ENCODE measurements at places on chromosomes 7 and 10.

- no peaks in the 10 kb centered on the region for H3K36me3 ChIP-seq
- no peak overlapping the region for H3K4me3 ChIP-seq
- H3K4me1 ChIP-seq, result no peaks in the 10 kb centered on the region
- no peaks in the 10 kb centered on the region for H3K27me3 ChIP-seq
- DNase-seq, result no peak
- H3K27ac ChIP-seq, result no peak overlapping the region
Measured at GRCh38 chr7:31549611-31550010, 35.7 kb downstream of the ITPRID1 start.

DNA sequence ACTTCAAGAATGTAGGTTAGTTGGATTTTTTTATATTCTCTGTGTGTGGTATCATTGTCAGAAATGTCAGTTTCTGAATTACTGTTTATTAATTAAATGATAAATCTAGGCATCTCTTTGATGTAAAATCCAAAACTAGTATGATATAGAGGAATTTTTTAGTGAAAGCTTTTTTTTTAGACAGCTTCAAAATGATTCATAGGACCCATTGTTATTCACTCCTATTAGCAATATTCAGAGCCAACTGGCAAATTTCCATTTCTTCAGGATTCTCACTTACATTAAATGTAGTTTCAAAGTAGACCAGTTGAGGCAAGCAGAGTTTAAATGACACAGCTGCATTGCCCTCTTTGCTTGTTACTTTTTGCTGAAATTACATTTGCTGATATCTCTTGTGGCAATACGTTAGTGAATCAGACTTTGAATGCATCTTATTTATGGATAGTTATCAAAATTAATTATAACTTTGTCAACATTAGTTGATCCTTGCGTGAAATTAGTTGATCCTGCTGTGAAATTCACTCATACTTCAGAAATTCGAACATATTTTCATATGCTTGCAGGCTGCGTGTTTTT, 20.3 kb downstream of the ZNF277 start:
- no peak for DNase-seq
- no peak overlapping the region for H3K4me3 ChIP-seq
- no peaks in the 10 kb centered on the region for H3K27me3 ChIP-seq
- H3K27ac ChIP-seq, result no peak overlapping the region

- peak; percentile 85 for DNase-seq
- no peaks in the 10 kb centered on the region for H3K27me3 ChIP-seq
- peaks cover 37% of the 10 kb centered on the region for H3K36me3 ChIP-seq
Measured at GRCh38 chr7:132430861-132431822, 145.1 kb downstream of the PLXNA4 start.

- no peak for DNase-seq
Measured at GRCh38 chr10:30823651-30824050, 194.1 kb upstream of the LYZL2 start.

- DNase-seq, result no peak
- no peak overlapping the region for H3K27ac ChIP-seq
- H3K4me1 ChIP-seq, result peaks cover 74% of the 10 kb centered on the region
- H3K27me3 ChIP-seq, result peaks cover 52% of the 10 kb centered on the region
- no peak overlapping the region for H3K4me3 ChIP-seq
Measured at GRCh38 chr7:2718296-2718965, 30.4 kb downstream of the AMZ1 start.

DNA sequence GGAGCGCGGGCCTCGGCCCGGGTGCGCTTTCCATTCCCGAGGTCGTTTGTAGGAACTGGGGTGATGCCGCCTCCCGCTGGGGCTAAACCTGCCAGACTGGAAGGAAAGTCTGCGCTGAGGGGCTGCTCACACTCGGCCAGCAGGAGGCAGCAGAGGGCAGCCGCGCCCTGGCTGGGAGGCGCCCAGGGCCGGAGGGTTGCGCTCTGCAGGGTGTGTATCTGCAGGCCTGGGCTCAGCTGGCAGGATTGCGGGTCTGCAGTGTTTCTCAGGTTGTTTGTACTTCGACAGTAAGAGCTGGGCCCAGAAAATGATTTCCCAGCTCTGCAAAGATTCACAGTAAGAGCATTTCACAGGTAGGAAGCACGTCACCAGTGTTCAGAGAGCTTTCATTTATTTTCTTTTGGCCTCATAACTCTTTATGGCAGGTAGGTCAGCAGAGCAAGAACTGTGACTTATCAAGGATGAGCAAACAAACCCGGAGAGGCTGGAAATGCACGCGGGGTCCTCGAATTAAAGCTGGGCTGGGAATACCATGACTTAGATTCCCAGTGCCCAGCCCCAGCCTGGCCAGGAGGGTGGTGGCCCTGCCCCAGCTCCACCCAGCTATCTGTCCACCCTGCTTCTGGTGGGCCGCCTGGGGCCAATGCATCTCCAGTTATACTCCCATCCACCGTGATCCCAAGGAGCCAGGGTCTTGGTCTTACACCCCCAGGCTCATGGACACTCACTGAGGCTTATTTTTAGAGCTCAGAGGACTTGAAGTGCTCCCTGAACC, 15.2 kb upstream of the PPP2R2D start:
- H3K4me1 ChIP-seq, result peaks cover 7% of the 10 kb centered on the region
- no peak overlapping the region for H3K4me3 ChIP-seq
- H3K27me3 ChIP-seq, result peaks cover 15% of the 10 kb centered on the region
- peak; percentile 86 for DNase-seq
- no peak overlapping the region for H3K27ac ChIP-seq
- no peaks in the 10 kb centered on the region for H3K36me3 ChIP-seq

GRCh38 chr10:16996530-16996964, 133.1 kb downstream of the CUBN start:
- no peaks in the 10 kb centered on the region for H3K36me3 ChIP-seq
- H3K4me3 ChIP-seq, result no peak overlapping the region
- H3K27ac ChIP-seq, result no peak overlapping the region

- H3K36me3 ChIP-seq, result no peaks in the 10 kb centered on the region
- H3K27me3 ChIP-seq, result peaks cover 3% of the 10 kb centered on the region
- no peak overlapping the region for H3K27ac ChIP-seq
- no peak overlapping the region for H3K4me3 ChIP-seq
- H3K4me1 ChIP-seq, result peaks cover 5% of the 10 kb centered on the region
Measured at GRCh38 chr7:50121286-50121685, 28.2 kb upstream of the ZPBP start.

GRCh38 chr7:79615871-79616640, 162.6 kb upstream of the MAGI2 start:
- no peaks in the 10 kb centered on the region for H3K4me1 ChIP-seq
- H3K27ac ChIP-seq, result no peak overlapping the region
- no peaks in the 10 kb centered on the region for H3K27me3 ChIP-seq
- H3K36me3 ChIP-seq, result no peaks in the 10 kb centered on the region

GRCh38 chr7:30521532-30521931, 16.9 kb upstream of the GGCT start:
- H3K4me3 ChIP-seq, result no peak overlapping the region
- H3K27ac ChIP-seq, result no peak overlapping the region
- H3K4me1 ChIP-seq, result no peaks in the 10 kb centered on the region
- no peaks in the 10 kb centered on the region for H3K36me3 ChIP-seq
- no peaks in the 10 kb centered on the region for H3K27me3 ChIP-seq
- no peak for DNase-seq

DNA sequence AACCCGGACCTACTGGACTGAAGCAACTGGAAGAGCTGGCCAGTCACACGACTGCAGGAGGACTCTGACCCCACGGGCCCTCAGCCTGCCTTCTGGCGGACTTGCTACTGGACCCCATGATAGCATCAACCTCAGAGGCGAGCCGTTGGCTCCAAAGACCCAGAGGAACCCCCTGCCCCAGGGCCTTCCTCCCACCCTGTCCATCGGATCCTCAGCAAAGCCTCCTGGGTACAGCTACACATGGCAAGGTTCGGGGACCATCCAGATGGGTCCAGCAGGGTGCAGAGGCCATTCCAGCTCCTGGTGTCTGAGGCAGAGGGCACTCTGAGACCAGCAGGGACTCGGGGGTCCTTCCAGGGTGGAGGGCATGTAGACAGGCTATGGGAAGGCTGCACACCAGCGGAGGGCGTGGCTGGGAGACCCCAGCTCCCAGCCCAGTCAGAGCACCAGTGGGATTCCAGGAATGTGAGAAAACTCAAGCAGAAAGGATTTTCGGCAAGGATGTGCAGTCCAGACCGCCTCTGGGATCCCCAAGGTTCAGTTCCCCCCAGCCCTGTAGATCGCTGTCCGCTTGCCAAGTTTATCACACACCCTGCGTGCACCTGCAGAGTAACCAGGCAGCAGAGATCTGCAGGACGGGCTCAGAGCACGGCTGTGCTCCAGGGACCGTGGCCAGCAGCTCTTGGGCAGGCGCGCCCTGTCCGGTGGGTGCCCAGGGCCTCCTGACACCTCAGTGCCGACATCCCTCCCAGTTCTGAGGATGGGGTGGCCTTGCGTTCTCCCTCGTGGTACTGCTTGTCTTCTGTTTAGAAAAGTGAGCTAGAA, 89.8 kb upstream of the PPP2R2D start:
- H3K4me3 ChIP-seq, result no peak overlapping the region
- no peak for DNase-seq
- no peaks in the 10 kb centered on the region for H3K4me1 ChIP-seq
- no peaks in the 10 kb centered on the region for H3K27me3 ChIP-seq
- H3K27ac ChIP-seq, result no peak overlapping the region

DNA sequence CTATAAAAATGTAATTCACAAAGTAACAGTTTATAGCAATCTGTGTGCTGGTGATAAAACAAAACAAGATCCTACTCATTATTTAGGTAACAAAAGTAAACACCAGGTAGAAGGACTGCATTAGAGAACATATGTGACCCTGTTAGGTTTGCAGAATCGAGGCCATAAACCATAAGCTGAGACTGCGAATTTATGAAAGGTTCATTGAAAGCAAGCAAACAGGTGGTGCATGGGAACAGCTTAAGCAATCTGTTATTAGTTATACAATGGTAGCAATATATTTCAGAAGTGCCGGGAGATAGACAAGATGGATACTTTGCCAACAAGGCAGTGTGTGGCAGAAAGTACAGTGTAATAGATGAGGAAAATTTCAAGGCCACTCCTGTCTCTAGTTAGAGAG, 23.5 kb upstream of the FAM133B start:
- H3K27ac ChIP-seq, result peak overlapping the region; percentile 0
- H3K4me3 ChIP-seq, result no peak overlapping the region
- no peaks in the 10 kb centered on the region for H3K27me3 ChIP-seq
- peaks cover 22% of the 10 kb centered on the region for H3K4me1 ChIP-seq

- H3K27ac ChIP-seq, result peak overlapping the region; percentile 82
- no peak overlapping the region for H3K4me3 ChIP-seq
- peaks cover 26% of the 10 kb centered on the region for H3K4me1 ChIP-seq
- peaks cover 49% of the 10 kb centered on the region for H3K36me3 ChIP-seq
Measured at GRCh38 chr7:158655931-158656441, 48.6 kb downstream of the NCAPG2 start.

- no peaks in the 10 kb centered on the region for H3K4me1 ChIP-seq
- no peaks in the 10 kb centered on the region for H3K27me3 ChIP-seq
- H3K36me3 ChIP-seq, result no peaks in the 10 kb centered on the region
- no peak overlapping the region for H3K27ac ChIP-seq
Measured at GRCh38 chr7:80210400-80210799, 75.8 kb downstream of the GNAI1 start.

DNA sequence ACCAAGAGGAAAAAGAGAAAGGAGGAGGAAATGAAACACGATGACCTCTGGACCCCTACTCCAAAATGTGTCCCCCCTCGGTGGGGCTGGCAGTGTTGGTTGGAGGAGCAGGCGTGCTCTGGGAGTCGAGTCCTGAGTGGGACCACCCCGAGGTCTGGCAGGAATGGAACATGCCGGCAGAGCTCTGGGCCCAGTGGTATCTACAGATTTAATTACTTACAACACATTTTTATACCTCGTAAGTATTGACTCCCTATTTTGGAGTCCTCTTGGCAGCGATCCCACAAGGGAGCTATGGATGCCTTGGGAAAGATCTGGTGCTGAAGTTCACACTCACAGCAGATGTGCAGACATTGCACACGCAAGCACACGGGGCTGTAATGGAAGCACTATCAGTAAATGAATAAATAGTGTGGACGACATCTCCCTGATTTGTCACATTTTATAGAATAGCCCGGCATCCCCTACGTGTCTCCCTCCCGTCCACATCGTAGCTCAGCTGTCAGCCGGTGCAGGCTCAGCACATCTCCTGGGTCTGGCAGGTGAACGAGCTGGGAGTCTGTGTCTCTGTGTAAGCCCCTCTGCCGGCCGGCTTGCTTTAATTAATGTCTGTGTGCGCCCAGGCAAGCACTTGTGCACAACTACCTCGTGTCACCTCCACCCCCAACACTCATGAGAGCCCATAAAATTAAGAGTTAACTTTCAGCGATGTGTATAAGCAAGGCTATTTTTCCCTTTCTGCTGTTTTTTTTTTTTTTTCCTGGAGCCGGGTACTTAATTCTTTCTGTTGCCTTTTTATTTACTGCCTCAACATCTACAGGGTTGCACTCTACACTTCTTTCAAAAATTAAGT, 603.2 kb downstream of the LRMDA start:
- no peak overlapping the region for H3K27ac ChIP-seq
- H3K4me3 ChIP-seq, result no peak overlapping the region
- H3K27me3 ChIP-seq, result no peaks in the 10 kb centered on the region
- no peaks in the 10 kb centered on the region for H3K36me3 ChIP-seq
- DNase-seq, result no peak
- H3K4me1 ChIP-seq, result no peaks in the 10 kb centered on the region

- DNase-seq, result no peak
- H3K4me3 ChIP-seq, result no peak overlapping the region
- no peaks in the 10 kb centered on the region for H3K36me3 ChIP-seq
Measured at GRCh38 chr10:96619120-96619519, 32.3 kb upstream of the TM9SF3 start.

GRCh38 chr10:1183701-1184100, 127.5 kb downstream of the WDR37 start:
- no peaks in the 10 kb centered on the region for H3K4me1 ChIP-seq
- no peak overlapping the region for H3K4me3 ChIP-seq
- H3K36me3 ChIP-seq, result no peaks in the 10 kb centered on the region
- peaks cover 23% of the 10 kb centered on the region for H3K27me3 ChIP-seq
- DNase-seq, result no peak
- H3K27ac ChIP-seq, result no peak overlapping the region

GRCh38 chr7:36644625-36645422, 79.5 kb downstream of the AOAH start:
- no peak overlapping the region for H3K4me3 ChIP-seq
- no peak for DNase-seq

GRCh38 chr10:34185998-34186397, 629.1 kb downstream of the PARD3 start:
- H3K27ac ChIP-seq, result no peak overlapping the region
- H3K36me3 ChIP-seq, result no peaks in the 10 kb centered on the region
- H3K4me3 ChIP-seq, result no peak overlapping the region
- H3K27me3 ChIP-seq, result peaks cover 3% of the 10 kb centered on the region
- no peaks in the 10 kb centered on the region for H3K4me1 ChIP-seq

GRCh38 chr10:122560279-122560804, at the start of gene DMBT1:
DMBT1 (plus strand) TSS chr10:122560754; CDS start chr10:122560771, 17 bp downstream.
- peaks cover 51% of the 10 kb centered on the region for H3K27me3 ChIP-seq
- no peak for DNase-seq
- no peaks in the 10 kb centered on the region for H3K36me3 ChIP-seq
- H3K4me1 ChIP-seq, result peaks cover 15% of the 10 kb centered on the region
